ENCODE measurements at places on chromosomes 1 and 21. TPM values are rescaled to one million over a fixed set of nuclear protein-coding genes. Genes with fewer than 3 reads are reported as not detected.

DNA sequence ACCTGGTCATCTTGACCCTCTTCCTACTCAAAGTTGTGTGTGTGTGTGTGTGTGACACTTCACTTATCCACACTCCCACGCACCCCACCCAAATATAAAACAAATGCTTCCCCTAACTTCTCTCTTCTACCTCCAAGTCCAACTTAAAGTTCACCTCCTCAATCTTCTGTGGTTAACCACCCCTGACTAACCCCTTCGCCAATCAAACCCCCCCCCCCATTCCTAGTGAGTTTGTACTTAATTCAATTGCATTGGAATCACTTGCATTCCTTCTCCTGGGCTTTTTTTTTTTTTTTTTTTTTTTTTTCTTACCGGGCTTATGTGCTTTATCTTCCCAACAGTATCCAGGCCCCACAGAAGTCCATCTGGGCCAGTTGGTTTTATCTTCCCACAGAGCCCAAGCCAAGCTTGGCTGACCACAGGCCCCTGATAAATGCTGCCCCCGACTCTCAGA lies 78.4 kb downstream of the CD58 start:
- peak; percentile 63 for DNase-seq

DNA sequence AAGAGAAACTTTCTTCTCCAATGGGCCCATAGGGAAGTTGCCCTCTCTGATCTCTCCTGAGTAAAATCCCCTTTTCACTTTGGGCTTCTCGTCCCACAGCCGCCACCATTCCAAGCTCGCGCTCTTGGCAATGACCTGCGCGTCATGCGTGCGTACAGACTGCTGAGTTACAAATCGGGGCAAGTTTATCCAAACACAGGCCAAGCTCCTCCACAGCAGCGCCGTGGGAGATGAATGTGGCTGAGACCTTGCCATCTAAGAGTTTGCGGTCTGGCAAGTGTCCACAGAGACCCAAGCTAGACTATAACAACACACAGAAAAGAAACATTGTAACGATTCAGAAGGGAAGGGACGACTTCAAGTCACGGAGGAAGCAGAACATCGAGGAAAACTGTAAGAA lies 116.3 kb upstream of the SOD1 start:
- DNase-seq: peak; percentile 78

DNA sequence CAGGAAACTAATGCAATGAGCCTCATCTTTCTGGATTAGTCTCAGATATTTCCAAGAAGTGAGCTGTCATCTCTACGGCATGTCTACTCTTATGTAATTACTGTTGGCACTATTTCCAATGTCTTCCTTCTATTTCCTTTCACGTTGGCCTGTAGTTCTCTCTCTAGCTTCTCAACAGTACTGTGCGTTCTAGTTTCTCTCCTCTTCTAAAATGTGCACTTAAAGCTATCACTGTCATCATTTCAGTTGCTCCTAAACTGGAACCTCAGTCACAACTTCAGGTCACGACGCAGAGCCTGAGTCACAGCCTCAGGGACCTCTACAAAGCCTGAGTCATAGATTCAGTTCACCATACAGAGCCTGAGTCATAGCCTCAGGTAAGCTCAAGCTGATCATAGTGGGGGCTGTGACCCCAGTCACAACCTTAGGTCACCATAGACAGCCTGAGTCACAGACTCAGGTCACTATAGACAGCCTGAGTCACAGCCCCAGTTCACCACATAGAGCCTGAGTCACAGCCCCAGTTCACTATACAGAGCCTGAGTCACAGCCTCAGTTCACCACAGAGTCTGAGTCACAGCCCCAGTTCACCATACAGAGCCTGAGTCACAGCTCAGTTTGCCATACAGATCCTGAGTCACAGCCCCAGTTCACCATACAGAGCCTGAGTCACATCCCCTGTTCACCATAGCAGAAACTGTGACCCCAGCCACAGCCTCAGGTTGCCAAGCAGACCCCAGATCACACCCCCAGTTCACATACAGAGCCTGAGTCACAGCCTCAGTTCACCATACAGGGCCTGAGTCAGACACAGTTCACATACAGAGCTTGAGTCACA lies 13.0 kb downstream of the WNT9A start:
- peak; percentile 68 for DNase-seq

- no peak for DNase-seq
These were observed 116.1 kb upstream of the DPT start for GRCh38 chr1:168845140-168845539.

GRCh38 chr1:3359756-3360440 lies 94.6 kb upstream of the ARHGEF16 start:
- no peak for DNase-seq

DNA sequence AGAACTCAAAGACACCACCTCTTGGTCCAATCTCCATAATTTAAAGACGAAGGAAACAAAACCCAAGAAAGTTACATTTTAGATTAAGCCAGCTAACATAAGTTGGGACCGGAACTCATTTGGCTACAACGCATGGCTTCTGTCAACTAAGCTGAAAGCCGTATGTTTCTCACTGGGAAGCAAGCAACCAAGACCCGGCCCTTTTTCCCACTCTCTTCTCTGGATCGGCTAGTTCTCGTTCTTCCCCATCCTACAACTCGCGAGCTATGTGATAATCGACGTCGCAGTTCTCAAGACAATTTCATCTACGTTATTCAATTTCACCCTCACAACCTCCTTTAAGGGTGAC lies 601 bp downstream of the CCT8 start:
- peak; percentile 49 for DNase-seq

DNA sequence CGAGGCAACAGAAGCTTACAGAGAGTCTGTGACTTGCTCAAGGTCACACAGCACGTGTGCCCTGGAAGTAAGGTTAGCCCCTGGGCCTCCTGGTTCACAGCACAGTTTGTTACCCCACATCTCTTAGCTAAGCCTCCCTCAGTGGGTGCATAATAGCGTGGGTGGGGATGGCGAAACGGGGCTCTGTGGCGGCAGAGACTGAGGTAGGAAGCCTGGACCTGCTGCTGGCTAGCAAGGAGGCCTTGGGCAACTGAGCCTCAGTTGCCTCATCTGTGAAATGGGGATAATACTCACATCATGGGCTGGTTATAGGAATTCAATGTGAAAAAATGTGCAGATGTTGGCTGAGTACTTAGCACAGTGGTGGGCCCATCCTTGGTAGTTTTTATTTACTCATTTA lies 596 bp downstream of the PADI4 start:
- no peak for DNase-seq

- peak; percentile 64 for DNase-seq
These were observed 163.3 kb downstream of the NRIP1 start for GRCh38 chr21:14901482-14901958.

DNA sequence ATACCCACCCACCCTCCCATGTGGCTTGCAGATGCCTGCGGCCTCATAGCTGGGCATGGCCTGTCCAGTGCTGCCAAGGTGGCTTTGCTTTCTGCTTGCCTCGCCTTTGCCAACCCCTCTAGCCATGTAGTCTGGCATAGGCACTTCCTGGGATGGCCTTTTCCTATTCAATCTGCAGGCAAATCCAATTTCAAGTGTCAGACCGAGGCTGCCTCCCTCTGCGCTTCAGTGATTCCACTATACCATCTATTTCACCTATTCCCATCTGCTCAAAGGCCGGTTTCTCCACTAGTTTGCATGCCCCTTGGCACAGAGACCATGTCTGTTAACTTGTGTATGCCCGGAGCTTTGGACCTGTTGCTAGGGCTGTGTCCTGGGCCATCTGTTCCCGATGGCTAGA lies 3.8 kb upstream of the ZBTB21 start:
- DNase-seq: no peak

DNA sequence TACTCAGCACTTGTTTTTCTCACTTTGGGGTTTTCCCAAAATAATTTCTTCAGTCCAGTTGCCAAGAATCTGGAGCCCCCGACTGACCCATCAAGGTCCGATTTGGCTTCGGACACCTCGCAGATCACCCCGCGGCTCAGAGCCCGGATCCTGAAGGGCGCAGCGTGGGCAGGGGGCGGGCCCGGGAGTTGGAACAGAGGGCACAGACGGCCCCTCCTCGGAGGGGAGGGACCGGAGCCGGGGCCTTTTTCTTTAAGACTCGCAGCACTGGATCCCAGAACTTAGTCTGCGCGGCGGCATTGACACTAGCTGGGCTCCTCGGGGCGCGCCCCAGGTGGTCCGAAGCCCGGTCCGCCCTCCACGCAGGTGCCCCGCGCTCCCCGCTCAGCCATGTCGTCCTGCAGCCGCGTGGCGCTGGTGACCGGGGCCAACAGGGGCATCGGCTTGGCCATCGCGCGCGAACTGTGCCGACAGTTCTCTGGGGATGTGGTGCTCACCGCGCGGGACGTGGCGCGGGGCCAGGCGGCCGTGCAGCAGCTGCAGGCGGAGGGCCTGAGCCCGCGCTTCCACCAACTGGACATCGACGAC lies at the start of gene CBR3:
CBR3 (plus strand) TSS at position 277 of the 588 bp plus-strand sequence; CDS start at position 391, 114 bp downstream.
- peak; percentile 91 for DNase-seq

DNA sequence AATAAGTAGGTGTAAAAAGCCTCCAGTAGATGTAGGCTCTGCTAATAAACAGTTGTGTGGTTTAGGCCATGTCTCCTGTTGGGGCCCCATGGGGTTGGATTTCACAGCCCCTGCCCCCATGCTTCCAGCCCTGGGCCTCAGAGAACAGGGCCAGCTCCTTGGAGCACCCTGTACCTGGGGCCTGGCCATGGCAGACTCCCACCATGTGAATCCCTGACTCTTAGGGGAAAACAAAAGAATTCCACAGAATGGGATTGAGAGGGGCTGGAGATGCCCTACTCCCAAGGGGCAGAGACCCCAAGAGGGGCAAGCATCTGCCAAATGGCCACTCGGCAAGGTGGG lies 11.5 kb downstream of the LRP8 start:
- DNase-seq: no peak

DNA sequence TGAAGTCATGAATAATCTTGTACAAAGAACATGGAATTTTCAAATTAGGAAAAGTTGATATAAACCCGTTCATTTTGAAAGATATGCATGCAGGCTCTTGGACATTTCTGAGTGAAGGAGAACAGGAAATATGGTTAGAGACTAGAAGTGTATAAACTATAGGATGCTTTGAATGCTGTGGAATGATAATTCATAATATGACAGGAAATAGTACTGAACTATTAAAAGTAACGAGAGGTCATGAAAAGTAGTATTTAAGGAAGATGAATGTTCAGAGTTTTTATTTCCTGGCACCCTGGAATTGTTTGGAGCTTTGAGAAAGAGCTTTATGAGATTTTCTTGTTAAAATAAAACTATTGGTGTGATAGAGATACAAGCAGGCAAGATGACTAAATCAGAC lies 18.7 kb upstream of the CRB1 start:
- no peak for DNase-seq

GRCh38 chr1:16975211-16975610 lies 5.2 kb downstream of the MFAP2 start:
- no peak for DNase-seq

DNA sequence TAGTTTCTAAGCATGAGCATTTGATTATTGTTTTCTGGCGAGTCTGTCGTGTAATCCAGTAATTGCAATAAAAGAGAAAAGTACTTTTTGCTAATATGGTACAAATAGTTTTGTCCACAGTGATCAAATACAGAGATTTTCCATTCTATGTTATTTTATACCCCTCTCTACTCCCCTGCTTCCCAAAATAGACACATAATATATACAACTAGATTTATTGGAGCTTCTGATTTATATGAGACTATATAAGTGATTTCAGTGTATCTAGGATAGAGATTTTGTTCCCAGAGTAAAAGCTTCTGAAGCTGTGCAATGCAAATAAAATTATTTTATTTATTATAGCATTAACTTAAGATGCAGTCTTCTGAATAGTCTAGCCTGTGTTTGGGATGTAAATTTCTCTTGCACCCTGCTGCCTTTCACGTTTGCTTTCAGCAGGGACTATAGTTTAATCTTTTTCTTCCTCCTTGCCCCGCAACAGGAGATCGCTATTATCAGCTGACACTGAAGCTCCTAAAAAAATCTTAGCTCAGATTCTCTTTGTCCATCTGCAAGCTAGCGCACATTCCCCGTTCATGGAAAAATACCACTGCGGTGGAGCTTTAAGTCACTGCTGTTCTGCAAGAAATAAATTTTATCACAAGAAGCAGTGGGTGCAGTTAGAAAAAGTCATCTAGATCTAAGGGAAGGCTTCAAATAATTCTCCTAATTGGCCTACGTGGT lies 273.3 kb downstream of the DISC1 start:
- DNase-seq: no peak

SMPDL3B gene
- total RNA-seq: 0.09 TPM

PEAR1 gene
- total RNA-seq: 10.8 TPM

KLHDC9 gene
- 1.8 TPM for total RNA-seq

KPRP gene
- total RNA-seq: not detected

GLIS1 gene
- 1.6 TPM for total RNA-seq

WASF2 gene
- total RNA-seq: 37.9 TPM

TENT5C gene
- 0.45 TPM for total RNA-seq
